ENCODE measurements at places on chromosomes 12 and 14.

GRCh38 chr12:51937926-51938325 lies 13.6 kb upstream of the ACVR1B start:
- peak; percentile 68 for DNase-seq

- no peak for DNase-seq
Observed at GRCh38 chr12:107243341-107243740, 150.0 kb upstream of the CRY1 start.

GRCh38 chr12:3622021-3622821 lies 130.7 kb downstream of the CRACR2A start:
- DNase-seq = no peak

- no peak for DNase-seq
Observed at GRCh38 chr12:8817856-8818255, 4.6 kb upstream of the A2ML1 start.

DNA sequence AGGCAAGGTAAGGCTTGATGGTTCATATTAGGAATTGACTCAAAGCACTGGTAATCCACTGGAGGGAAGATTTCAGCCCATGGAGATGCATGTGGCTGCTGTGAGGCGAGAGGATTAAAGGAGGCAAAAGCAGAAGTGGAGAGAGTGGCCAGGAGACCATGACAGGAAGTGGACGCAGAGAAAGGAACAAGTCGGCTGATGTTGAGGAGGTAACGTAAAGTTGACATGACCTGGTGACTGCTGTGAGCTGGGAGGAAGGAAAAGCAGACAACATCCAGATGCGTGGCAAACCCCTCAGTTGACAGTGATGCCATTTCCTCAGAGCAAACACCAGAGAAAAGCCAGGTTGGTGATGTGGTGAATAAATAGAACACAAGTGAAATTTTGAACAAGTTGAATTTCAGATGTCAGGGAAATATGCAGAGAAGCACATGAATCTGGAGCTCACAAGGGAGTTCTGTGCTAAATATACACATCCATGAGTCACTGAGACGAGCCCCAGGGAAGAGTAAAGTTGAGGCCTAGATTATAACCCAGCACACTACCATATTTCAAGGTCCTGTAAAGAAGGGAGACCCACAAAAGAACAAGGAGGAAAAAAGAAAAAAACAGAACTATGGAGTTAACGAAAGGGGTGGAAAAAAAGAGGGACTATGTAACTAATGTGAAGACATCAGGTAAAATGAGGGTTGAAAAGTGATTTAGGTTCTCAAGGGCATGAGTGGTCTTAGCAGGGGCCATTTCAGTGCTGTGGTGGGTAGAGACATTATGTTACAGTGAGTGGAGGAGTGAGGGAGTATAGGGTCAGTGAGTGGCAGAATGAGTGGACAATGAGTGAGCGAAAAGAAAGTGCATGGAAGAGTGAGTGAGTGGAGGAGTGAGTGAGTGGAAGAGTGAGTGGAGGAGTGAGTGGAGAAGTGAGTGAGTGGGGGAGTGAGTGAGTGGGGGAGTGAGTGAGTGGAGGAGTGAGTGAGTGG lies 61.6 kb upstream of the GZMB start:
- peak; percentile 37 for DNase-seq

GRCh38 chr14:102590667-102591099 lies 1.8 kb upstream of the RCOR1 start:
- peak; percentile 45 for DNase-seq

DNA sequence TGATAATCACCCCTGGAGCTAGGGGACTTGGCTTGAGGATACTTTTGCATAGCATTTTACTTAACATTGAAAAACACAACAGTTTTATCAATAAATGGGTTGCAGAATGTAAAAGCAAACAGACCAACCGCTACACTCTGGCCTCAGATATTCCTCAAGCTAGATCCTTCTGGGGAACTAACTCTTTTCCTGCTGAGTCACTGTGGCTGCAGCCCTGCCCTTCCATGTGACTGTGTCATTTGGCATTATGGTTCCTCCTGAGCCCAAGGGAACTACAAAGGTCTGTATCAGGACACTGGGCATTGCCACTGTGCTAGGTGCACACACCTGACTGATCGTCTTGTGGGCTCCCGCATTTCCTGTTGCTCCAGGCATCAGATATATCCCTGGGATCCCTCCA lies 56.6 kb downstream of the TTC9 start:
- peak; percentile 72 for DNase-seq

GRCh38 chr14:100944052-100944451 lies 40.5 kb upstream of the RTL1 start:
- DNase-seq = no peak

- no peak for DNase-seq
Observed at GRCh38 chr12:70157099-70157498, 86.1 kb upstream of the CNOT2 start.

GRCh38 chr12:98485792-98486340 lies 29.5 kb upstream of the TMPO start:
- DNase-seq = no peak

DNA sequence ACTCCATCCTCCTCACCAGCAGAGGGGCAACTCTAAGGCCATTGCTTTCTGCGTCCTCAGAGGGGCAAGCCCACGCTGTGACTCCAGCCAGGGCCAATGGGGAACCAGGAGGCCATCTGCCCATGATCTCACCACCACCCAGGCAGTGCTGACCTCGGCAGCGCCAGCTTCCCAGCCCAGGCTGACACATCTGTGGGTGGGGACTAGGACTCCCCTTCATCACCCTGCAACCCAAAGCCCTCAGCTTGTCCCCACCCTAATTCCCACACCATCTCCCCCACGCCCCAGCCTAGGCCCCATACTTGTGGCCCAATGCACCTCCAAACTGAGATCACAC lies 58.6 kb downstream of the VWF start:
- DNase-seq = no peak

DNA sequence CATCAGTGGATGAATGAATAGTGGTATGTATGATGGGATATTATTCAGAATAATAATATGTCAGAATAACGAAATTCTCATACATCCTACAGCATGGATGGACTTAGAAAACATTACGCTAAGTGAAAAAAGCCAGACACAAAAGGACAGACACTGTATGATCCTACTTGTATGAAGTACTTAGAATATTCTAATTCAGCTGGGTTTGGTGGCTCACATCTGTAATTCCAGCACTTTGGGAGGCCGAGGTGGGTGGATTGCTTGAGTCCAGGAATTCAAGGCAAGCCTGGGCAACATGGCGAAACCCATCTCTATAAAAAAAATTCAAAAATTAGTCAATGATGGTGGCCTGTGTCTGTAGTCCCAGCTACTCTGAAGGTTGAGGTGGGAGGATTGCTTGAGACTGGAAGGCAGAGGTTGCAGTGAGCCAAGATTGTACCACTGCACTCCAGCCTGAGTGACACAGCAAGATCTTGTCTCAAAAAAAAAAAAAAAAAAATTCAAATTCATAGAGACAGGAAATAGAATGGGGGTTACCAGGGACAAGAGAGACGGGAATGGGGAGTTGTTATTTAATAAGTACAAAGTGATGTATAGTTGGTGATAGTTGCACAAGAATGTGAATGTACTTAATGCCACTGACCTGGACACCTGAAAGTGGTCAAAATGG lies 132.3 kb downstream of the CHST11 start:
- DNase-seq = no peak

DNA sequence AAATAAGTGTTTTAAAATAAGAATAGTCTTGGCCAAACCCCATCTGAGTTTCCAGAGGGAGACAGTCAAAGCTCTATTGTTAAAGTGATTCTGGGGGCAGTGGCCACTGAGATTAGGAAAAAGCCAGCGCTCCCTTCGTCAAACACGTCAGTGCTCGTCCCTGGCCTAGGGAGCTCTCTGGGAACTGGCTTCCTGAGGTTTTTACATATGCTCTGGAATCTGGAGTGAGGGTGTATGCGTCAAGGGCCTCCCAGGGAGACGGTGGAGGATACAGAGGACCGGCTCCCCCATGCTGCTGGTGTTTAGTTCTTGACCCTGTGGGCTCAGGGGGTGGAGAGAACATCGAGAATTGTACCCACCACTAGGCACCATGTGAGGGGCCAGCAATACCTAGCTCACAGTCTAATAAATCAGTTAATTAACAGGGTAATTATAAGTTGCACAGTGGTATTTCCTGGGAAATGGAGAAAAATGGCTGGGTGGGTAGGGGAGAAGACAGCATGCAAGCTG lies 87.0 kb downstream of the SLC25A47 start:
- DNase-seq = no peak

- DNase-seq = peak; percentile 36
Observed at GRCh38 chr12:108560321-108560721, 652 bp downstream of the SART3 start.

DNA sequence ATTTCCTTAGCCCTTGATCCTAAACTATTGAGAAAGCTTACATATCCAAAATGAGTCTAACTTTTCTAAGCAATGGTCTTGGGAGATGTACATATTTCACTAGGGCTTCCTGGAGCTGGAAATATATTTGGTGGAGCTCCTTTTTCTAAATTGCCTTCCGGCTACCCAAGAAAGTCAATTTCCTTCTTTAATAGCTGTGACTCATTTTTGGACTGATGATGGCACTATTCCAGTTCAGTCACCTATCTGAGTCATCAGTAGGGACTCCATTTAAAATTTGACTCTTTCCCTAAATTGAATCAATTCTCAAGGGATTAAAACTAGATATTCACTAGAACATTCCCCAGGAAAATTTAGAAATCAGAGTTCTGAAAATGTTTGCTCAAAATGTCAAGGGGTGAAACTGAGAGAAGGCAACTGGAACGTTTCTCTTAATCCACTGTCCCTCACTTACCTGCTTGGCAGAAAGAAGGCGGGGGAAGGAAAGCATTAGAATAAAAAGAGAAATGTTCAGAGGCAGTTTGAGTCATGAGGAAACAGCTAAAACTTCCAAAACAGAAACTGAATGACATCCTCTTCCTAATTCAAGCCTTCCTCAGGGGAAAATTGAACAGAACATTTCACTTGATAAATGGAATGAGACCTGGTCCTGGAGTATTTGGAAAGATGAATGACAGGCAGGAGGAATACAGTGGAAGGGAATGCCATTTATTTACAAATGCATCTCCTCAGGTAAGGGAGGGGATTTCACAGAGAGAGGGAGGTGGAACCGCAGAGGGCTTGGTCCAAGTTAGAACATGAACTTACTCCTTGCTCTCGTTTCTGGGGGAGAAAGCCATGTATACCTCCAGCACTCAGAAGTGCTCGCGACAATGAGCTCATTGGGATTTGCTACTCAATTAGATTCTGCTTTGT lies 91.2 kb downstream of the RGS6 start:
- no peak for DNase-seq

DNA sequence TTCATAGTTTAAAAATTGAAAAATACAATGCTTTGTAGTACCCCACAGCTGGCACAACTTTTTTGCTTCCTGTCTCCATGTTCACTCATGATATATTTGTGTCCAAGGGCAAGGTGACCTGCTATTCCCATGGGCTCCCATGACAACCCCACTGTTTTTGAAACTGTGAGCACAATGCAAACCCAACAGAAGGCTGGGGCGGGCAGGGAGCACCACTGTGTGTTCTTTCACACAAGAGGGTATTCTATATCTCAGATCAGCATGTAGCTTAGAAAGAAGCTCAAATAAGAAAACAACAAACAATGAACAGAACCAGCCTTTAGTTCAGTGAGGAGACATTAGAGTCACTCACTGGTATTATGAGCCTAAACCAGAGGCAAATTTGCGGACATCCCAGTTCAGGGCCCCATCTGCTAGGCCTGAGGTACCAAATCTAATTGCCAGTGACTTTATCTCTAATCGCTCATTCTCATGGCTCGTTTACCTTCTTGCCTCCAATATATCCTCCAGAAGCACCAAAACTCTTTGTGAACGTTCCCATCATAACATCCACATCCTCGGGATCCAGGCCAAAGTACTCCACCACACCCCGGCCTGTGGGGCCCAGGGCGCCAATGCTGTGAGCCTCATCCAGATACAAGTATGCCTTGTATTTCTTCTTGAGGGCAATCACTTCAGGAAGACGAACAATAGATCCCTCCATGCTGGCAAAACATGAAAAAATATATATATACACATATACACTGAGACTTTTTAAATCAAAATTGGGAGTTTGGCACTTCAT lies 56.4 kb upstream of the ISM2 start:
- DNase-seq = peak; percentile 43

GRCh38 chr12:1491983-1492697 lies 102.2 kb downstream of the FBXL14 start:
- no peak for DNase-seq

DNA sequence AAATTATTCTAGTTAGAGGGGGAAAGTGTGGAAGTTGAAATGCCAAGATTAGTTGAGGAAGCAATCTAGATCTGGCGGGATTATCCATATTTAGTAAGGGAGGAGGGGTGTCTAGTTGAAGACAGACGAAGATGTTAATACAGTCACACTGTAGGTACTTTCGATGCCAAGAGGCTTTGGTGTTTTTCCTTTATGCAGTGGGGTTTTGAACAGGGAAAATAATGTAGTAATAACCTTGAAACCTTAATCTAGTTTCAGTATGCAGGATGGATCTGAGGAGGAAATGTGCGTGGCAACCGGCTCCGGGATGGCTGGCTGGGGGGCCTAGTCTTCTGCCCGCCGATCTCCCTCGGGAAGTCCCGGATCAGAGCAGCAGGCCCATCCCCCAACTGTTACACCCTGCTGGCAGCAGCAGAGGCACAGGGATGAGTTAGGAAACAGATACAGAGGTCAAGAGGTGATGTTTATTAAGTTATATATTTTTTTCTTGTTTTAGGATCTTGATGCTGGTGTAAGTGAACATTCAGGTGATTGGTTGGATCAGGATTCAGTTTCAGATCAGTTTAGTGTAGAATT lies 27.4 kb downstream of the MDM2 start:
- DNase-seq = peak; percentile 10

GRCh38 chr12:80498059-80498728 lies 54.2 kb downstream of the PTPRQ start:
- DNase-seq = no peak

GRCh38 chr12:68850390-68850789 lies 42.4 kb downstream of the MDM2 start:
- DNase-seq = no peak

- no peak for DNase-seq
Observed at GRCh38 chr12:108704527-108704926, 26.8 kb downstream of the CORO1C start.

DNA sequence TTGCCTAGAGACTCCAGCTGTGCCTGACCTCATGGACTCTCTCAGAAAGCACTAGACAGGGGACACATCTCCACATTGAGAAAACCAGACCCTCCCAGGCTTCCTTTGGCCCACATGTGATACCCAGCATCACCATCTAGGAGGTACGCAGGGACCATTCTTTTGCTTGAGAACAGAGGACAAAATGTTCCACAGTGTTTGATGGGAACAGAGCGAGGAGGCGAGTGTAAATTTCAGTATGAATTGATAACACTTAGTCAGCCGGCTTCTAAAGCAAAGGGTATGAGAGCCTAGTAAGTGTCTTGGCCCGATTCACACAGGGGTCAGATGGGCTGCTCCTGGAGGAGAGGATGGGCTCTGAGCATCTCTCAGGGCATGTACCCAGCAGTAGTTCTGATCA lies 1052.4 kb downstream of the BCL11B start:
- DNase-seq = no peak

DNA sequence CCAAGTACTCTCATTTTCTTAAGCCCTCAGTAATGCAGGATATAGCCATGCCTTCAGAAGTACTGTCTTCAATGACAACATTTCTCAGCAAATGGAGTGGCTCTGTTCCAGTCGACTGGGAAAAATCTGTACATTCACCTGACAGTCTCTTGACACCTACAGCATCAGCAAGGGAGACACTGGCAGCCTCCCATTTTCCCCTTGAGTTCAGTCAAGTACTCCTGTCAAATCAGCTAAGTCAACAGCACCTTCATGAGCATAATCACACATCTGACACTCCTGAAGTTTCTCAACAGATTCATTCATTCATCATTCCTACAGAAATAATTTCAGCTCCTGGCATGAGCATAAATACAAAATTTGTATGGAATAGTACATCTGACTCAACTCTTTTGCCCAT lies 46.1 kb downstream of the INTS13 start:
- no peak for DNase-seq

Measured in stomach (tissue), 19 donors.